NCI-H748 treated with DMSO at 0.1 percent for 48 hours (cell line): ENCODE measurements at places on chromosomes 6 and 20.

GRCh38 chr6:7129784-7130569 lies 22.2 kb downstream of the RREB1 start:
- DNase-seq, result no peak

DNA sequence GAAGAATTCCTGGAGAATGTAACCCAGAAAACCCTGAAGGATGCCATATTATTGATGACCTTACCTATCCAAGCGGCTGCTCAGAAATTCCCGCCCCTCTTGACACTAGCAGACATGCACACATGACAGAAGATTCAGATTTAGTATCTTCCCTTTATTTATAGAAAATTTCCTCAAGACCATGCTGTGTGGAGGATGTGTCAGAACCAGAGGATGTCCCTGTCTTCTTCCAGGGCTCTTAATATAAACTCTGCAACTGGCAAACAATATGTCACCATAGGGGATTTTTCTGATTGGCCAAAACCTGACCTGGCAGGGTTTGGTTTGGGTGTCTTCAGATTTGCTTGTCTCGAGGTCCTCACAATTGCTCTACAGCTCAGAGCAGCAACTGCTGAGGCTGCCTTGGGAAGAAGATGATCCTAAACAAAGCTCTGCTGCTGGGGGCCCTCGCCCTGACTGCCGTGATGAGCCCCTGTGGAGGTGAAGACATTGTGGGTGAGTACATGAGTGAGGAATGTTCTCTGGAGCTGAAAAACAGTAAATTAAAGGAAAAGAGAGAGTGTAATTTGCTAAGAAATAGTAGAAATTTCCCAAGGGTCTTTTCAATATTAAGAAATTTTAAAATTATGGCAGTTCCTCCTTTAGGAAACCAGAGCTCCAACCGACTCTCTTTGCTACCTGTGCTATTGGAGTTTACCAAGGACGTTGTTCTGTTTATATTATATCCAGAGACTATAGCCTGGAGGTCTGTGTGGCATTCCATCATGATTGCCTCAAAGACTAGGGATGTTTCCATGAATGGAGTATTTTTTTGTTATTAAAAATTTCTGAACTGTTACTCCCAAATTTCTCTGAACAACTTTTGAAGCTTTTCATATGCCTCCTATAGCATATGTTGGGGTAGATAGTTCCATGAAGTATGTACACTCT lies at the start of gene HLA-DQA2:
TSS of gene HLA-DQA2 (plus strand) at position 361 of the 930 bp plus-strand sequence. CDS start at position 414, 53 bp downstream.
- DNase-seq, result no peak

- DNase-seq, result no peak
Observed at GRCh38 chr20:32823078-32823477, 3.3 kb downstream of the MAPRE1 start.

- no peak for DNase-seq
Observed at GRCh38 chr6:15708231-15708630, 45.4 kb upstream of the DTNBP1 start.

GRCh38 chr6:81491454-81492101 lies 260.9 kb downstream of the TENT5A start:
- no peak for DNase-seq

GRCh38 chr6:2232445-2232844 lies 13.0 kb downstream of the GMDS start:
- DNase-seq, result no peak

GRCh38 chr6:53011979-53012378 lies 16.9 kb upstream of the GSTA4 start:
- peak; percentile 50 for DNase-seq

- DNase-seq, result no peak
Observed at GRCh38 chr20:64113796-64114355, 6.5 kb upstream of the NPBWR2 start.

GRCh38 chr6:118659513-118660217 lies 8.3 kb upstream of the CEP85L start:
- DNase-seq, result no peak

GRCh38 chr6:143747347-143747842 lies 69.6 kb downstream of the PHACTR2 start:
- no peak for DNase-seq

DNA sequence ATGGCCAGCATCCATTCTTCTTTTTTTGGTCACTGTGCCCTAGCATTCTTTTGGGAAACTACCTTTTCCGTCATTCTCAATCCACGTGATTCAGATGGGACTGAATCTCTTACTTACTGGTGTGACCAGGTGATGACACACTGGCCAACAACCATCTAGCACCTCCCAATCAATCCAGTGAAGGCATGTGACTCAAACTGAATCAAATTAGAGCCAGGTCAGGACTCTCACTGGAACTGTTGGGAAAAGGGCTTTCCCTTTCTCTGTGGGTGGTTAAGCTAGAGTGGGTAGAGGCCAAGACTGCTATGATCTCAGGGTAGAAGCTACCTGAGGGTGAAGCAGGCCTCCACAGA lies 36.2 kb upstream of the ZMYND8 start:
- no peak for DNase-seq

DNA sequence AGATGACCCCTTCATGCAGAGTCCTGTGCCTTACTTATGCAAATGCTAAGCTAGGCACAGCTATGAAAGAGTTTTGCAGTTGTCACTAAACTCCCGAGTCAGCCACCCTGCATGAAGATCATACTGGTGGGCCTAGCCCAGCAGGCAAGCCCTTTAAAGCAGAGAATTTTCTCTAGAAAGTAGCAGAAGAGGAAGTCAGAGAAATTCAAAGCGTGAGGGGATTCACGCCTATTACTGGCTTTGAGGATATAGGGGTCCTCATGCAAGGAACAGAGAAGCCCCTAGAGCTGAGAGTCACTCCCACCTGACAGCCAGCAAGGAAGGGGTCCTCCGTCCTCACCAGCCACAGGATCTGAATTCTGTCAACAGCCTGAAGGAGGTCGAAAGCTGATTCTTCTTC lies 54.6 kb downstream of the MYB start:
- DNase-seq, result no peak

DNA sequence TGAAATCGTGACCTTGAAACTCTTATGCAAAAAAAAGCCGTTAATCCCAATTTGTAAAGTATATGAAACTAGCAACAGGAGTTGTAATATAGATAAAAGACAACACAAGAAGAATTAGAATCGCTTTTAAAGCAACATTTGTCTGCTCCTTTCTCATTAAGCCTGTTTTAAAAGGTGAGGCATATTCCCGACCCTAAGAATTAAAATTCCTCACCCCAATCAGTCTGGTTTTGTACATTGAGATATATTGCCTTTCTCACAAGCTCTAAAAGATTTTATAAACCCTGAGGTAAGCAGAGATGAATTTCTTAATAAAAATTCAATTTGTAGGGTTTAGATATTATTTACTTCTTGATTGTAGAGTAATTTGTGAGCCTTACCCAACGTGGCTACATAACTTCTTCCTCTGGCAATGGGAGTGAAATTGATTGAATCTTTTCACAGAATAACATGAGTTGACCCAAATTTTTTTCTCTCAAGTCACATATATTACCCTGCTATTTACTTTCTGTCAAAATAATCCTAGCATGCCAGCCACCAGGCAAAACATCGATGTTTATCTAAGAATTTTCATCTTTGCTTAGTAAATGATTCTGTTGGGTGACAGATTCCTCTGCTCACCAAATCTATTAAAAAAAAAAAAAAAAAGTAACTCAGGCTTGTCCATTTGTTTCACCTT lies 173.7 kb downstream of the HACE1 start:
- DNase-seq, result no peak

DNA sequence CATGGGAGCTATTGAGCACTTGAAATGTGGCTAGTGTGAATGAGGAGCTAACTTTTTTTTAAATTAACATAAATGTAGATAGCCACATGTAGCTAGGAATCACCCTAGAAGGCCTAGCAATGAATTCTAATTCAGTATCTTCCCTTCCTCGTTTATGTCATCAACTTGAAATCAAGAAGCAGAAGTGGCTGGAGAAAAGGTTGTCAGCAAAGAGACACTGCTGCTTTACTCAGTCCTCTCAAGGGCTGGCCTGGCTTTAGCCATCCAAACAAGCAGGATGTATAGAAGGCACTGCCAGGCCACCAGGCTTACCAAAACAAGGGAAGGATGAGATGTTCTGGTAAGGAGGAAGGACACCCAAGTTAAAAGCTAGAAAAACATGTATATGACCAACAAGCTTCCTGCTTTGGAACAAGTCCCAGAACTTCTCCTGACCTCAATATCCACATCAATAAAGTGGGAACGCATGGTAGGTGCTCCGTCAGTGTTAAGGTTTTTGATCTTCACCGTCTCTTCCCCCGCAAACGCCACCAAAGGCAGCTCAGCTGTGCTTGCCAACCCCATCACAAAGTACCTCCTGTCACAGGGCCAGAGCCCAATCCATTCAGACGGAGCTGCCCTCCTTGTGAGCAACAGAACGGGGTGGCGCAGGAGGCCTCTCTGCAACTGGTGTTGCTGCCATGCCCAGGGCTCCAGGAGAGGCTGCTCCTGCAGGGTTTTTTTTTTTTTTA lies 235.8 kb upstream of the RIN2 start:
- DNase-seq, result no peak

DNA sequence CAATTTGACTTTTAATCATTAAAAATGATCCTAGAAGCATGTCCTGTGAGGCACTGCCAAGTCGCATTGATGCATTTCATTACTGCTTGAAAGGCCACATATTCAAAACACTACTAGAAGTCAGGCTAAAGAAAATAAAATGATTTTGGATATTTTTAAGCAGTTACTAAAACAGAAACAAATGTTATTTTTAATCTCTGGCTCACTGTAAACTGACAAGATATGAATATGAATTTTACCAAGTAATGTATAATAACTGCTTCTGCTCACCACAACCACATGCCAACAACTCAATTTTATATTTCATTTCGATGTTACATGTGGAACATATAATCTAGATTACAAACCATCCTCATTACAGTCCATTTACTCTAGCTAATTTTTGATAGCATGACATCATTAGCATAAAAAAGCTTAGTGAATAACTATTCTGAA lies 90.6 kb downstream of the ATXN1 start:
- DNase-seq, result no peak

DNA sequence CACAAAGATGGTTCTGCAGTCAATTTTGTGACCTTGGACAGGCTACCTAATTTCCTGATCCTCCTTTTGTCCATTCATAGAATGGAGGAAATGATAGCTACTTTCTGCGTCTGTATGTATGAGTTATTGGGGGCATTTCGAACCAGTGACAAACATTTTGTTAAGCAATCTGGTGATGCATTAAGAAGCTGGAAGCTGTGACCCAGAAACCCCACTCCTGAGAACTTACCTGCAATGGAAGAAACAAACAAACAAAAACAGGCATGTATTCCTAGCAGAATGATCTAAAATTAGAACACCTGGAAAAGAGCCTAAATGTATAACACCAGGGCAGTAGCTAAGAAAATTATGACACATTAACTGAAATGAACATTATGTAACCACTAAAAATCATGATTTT lies 33.4 kb upstream of the PRND start:
- DNase-seq, result no peak

DNA sequence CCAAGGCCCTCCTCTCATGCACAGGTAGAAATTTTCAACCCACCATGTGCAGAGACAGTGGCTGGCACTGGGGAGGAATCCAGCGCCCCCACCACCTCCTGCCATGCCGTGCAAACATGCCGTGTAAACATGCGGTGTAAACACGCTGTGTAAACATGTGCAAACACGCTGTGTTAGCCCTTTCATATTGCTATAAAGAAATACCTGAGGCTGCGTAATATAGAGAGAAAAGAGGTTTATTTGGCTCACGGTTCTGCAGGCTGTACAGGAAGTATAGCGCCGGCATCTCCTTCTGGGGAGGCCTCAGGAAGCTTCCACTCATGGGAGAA lies 218.3 kb downstream of the TAF4 start:
- DNase-seq, result no peak

GRCh38 chr6:132934496-132934895 lies 120.1 kb downstream of the RPS12 start:
- DNase-seq, result no peak

DNA sequence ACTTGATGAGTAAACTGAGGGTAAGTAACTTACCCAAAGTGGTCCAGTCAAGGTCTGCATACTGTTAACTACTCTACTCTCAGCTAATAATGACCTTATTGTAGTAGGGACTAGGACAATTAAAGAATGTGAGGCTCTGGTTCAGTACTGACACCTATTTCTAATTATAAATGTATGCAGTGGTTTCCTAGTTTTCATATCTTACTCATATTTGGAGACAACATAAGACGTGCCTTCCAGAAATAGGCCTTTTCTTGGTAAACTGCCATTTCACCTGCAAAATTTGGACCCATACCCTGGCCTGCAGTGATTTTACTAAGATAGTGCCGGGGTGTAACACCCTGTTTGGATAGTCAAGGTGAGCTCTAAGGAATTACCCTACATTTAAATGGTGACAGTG lies 24.7 kb downstream of the GJA1 start:
- DNase-seq, result no peak

GRCh38 chr6:155248008-155249001 lies 15.5 kb upstream of the CLDN20 start:
- DNase-seq, result no peak

DNA sequence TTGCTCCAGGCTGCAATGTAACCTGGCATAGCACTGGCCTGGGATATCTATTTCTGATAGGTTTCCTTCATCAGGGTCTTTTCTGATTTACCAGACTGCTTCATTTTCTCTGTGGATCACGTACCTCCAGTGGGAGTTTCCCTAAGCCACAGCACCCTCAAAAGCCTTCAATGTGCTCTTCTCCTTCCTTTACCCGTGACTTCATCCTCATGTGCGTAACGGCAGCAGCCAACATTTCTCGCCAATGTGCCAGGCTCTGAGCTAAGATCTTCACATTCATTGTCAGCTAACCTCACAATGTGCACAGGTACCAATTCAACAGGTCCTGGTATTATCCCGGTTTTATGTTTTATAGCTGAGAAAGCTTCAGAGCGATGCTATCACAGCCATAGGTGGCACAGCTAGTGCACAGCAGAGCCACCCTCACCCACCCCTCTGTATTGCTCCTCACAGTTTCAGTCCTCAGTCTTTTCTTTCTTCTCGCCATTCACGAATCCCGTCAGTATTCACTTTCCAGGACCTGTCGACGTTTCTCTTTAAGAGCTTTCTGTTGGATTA lies 58.2 kb downstream of the TNFAIP3 start:
- DNase-seq, result no peak

- DNase-seq, result no peak
Observed at GRCh38 chr20:8720089-8720488, 348.8 kb upstream of the PLCB4 start.

- no peak for DNase-seq
Observed at GRCh38 chr6:18207438-18207837, 52.2 kb downstream of the KDM1B start.

DNA sequence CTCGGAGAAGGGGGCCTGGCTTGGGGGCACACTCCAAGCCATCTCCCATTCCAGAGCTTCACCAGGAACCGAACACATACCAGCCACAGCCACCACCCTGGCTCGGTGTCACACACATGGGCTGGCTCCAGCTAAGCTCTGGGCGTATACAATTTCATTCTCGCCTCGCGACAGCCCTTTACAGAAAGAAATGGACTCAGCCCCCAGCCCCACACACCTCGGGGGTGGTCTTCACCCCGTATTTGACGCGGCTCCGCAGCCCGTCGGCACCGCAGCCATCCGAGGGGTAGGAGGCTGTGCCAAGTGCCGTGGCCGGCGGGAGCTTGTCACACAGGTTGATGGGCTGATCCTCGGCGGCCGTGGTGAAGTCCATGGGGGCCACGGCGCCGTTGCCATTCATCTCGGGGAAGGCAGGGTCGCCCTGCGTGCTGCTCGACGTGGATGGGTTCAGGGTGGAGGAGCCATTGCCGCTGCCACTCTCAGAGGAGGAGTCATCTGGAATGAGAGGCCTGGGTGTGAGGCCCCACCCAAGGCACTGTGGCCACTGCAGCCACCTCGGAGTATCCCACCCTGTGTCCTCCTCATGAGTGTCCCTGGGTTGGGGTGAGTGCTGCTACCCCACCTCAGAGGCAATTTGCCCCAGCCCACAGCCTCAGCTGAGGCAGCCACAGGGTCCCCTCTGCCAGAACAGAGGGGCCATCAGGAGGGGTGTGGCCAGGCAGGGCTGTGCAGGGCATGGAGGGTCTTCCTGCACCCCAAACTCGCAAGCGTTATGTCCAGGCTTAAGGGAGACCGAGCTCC lies 98.0 kb downstream of the ASXL1 start:
- no peak for DNase-seq
